Activated CD8-positive, alpha-beta memory T cell treated with anti-CD3 and anti-CD28 coated beads for 4 hours (primary cell): ENCODE measurements at places on chromosomes 6 and 20.

DNA sequence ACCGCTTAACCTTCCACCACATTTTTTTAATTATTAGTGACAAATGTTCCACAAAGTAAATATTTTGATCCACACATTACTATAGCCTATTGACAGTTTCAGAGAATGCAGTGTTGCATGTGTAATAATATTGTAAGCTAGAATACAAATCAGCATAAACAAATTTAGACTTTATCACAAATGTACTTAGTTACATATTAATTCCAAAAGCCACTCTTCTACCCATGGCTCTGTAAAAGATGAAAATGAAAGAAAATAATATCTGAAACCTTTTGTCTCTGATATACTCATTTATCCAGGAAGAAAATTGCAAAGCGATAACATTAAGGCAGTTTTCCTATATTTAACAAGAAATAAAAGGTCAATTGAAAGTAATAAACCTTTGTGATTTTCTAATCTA lies 954.0 kb upstream of the MAN1A1 start:
- DNase-seq, result no peak

GRCh38 chr20:20719411-20719810 lies 7.0 kb upstream of the RALGAPA2 start:
- no peak for DNase-seq

DNA sequence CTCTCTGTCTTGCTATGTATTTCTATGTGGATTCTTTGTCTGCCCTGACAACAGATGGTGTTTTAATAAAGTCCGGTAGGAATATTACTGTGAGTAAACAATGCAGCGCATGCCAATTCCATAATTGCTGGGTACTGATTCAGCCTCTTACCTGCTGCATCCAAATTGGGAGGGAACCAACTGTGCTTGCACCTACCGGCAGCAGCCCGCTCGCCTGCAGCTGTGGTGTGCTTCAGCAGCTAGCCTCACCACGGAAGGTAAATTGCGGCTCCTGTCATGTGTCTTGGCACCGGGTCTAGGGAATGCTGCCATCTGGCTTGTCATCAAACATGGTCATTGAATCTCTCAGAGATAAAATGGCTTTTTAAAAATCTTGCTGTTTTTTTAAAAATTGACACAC lies 704.8 kb upstream of the SLC35B3 start:
- no peak for DNase-seq

DNA sequence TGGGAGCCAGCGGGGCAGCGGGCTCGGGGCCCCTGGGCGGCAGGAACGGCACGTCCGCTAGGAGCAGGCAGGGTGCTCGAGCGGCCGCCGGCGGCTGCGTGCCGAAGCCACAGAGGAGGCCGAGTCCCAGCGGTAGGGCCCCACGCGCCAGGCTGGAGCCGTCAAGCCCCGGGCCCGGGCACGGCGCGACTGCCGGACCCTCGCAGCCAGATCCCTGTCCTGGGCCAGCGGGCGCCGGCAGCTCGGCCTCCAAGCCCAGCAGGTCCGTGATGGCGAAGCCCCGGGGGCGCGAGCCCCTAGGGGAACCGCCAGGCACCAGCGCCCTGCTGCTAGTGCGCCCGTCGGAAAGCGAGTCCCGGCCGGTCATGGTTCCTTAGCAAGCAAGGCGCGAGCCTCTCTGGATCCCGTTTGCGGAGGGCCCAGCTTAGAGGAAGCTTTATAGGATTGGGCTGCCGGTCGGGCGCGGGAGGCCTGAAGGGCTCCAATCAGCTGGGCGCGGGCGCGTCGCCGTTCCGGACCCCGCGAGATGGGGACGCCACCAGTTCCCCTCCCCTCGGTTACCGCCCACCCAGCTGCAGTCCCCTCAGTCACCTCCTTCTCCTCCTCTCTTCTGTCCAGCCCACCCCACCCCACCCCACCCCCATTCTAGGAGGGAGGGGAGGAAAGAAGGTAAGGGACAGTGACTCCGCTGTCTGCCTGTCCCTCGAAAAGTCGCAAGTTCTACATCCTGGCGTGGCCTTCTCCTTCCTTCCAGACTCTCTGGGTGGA lies at the start of gene VSX1:
Gene VSX1, minus strand, starts transcription at position 412 of the 768 bp plus-strand sequence. Its CDS starts 45 bp downstream, at position 367.
- DNase-seq, result no peak

- DNase-seq, result peak; percentile 59
Measured at GRCh38 chr20:3744806-3745685, 12.6 kb downstream of the HSPA12B start.

GRCh38 chr6:115882771-115883170 lies 177.9 kb downstream of the FRK start:
- no peak for DNase-seq

- DNase-seq, result peak; percentile 55
Measured at GRCh38 chr6:501891-502601, 110.5 kb downstream of the IRF4 start.

GRCh38 chr20:16123623-16124022 lies 449.6 kb downstream of the KIF16B start:
- DNase-seq, result no peak

GRCh38 chr6:112469306-112469705 lies 122.2 kb downstream of the RFPL4B start:
- DNase-seq, result no peak
